Esophagus squamous epithelium (tissue), 5 donors: ENCODE measurements at places on chromosomes 11 and 22.

DNA sequence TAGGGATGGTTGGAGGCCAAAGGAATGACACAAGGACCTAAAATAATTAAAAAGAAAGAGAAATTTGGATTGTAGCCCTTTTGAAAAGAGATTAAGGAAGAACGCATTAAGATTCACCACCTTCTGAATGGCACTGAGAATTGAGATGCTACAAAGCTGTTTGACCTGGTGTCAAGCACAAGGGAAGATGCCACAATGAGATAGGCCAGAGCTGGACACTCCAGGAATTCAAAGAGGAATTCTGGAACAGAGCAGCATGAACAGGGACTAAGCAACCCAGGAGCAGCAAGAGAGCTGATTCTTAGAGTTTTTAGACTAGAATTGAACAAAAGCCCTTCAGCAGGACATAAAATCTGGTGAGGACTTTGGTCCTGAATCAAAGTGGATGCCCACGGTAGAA is 11.6 kb upstream of the CECR2 start:
- no peak for DNase-seq

- no peak for DNase-seq
Measured at GRCh38 chr22:25718135-25718840, 23.7 kb upstream of the MYO18B start.

GRCh38 chr11:123235656-123236261 is 40.7 kb upstream of the CLMP start:
- DNase-seq, result no peak

DNA sequence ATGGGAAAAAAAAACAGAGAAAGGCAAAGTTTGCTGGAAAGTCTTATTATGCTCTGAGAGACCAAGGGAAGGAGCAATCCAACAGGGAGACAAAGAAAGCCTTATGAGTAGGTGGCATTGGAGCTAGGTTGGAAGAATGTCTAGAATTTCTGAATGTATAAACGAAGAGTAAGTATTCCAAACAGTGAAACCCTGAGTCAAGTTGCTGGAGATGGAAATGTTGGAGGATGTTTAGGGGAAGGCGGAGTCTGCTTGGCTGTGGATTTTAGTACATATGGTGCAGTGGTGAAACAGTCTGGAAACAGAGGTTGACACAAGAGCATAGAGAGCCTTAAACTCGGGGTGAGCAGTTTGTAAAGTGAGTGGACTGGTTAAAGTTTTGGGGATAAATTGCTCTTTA is 314.8 kb upstream of the CADM1 start:
- DNase-seq, result no peak

- DNase-seq, result no peak
Measured at GRCh38 chr11:10894666-10895065, 36.8 kb upstream of the ZBED5 start.
